ENCODE measurements at places on chromosomes 7 and 10. TPM values are rescaled to one million over a fixed set of nuclear protein-coding genes. Genes with fewer than 3 reads are reported as not detected.

Gene LIPK
- not detected for total RNA-seq

Gene HMX3
- total RNA-seq, result 0.20 TPM

DNA sequence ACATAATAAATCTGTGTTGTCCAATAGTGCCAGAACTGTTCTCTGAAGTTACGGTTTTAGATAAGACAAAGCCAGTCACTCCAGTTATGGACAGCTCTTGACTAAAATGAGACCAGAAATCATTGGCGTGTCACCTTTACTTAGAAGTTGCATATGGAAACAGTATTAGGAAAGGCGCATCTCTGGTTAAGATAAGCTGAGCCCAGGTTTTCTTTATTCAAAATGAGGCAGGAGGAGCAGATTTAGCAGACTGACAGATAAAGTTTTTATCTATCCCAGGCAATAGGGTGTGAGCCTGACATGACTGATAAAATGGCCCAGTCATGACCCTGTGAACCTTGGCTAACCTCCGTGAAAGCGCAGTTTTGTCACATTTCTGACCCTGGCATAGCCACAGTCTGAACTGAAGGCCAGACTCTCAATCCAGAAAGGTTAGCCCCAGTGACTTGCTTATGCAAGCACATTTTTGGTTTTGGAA, 4.2 kb downstream of the CYP26A1 start:
- DNase-seq, result peak; percentile 93

Gene PPA1
- 59.1 TPM for total RNA-seq

DNA sequence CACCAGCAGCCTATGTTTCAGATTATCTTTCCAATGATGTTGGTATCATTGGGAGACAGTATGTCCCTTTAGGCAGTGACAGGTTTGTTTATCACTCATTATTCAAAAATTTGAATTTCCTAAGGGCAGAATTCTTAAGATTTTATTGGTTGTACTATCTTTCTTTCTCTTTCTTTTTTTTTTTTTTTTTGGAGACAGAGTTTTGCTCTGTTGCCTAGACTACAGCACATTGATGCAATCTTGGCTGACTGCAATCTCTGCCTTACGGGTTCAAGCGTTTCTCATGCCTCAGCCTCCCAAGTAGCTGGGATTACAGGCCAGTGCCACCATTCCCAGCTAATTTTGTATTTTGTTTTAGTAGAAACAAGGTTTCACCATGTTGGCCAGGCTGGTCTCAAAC, 111.2 kb downstream of the PON1 start:
- DNase-seq, result no peak

DNA sequence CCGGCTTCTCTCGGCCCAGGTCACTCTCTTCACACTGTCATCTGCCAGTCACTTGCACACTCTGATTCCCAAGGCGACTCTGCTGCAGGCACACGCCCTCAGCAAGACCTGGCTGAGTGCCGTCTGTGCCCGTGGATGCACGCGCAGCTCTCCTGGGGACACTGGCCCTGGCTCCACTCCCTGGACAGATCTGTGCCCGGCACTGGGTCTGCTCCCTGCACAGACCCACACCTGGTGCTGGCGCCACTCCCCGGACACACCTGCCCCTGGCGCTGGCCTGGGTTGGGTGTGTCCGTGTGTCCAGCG, 133.2 kb downstream of the DNAJB6 start:
- DNase-seq, result peak; percentile 35

GRCh38 chr7:5421714-5422395, 1.8 kb downstream of the TNRC18 start:
- DNase-seq, result peak; percentile 85

DNA sequence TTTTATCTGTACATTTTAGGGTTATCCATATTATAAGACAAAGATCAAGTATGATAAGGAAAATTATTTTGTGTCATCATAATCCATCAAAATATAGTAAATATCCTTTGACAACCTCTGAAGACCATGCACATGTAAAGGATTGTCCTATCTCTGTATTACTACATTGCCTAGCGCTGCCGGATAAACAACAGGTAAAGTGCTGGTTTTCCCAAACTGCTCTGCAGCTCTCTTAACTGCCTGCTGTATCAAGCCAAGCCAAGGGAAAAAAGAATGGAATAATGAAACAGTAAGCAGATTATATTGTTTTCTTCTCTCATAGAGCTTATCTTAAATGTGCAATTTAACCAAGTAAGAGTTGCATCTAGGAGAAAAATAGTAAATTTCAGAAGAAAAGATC, 70.8 kb downstream of the PTF1A start:
- DNase-seq, result no peak

Gene OAT
- 42.7 TPM for total RNA-seq

Gene TUBB8
- not detected for total RNA-seq

- DNase-seq, result peak; percentile 81
Observed at GRCh38 chr7:29851487-29851886, 45.2 kb downstream of the WIPF3 start.

DNA sequence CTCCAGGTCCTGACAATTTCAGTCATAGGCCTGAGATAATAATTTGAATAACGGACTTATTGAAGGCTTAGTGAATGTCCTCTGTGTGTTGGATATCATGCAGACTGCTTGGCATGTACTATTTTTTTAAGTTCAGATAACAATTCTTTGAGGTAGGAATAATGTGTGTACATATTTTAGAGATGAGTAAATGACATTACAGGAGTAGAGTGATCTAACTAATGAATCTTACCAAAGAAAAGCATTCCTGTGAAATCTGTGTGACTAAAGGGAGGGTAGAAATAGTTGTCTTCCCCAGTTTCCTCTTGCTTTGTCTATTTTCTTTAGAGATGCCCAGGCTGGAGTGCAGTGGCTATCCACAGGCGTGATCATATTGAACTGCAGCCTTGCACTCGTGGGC, 391.8 kb upstream of the ETV1 start:
- DNase-seq, result no peak

GRCh38 chr7:14793151-14793550, 109.4 kb downstream of the DGKB start:
- no peak for DNase-seq

DNA sequence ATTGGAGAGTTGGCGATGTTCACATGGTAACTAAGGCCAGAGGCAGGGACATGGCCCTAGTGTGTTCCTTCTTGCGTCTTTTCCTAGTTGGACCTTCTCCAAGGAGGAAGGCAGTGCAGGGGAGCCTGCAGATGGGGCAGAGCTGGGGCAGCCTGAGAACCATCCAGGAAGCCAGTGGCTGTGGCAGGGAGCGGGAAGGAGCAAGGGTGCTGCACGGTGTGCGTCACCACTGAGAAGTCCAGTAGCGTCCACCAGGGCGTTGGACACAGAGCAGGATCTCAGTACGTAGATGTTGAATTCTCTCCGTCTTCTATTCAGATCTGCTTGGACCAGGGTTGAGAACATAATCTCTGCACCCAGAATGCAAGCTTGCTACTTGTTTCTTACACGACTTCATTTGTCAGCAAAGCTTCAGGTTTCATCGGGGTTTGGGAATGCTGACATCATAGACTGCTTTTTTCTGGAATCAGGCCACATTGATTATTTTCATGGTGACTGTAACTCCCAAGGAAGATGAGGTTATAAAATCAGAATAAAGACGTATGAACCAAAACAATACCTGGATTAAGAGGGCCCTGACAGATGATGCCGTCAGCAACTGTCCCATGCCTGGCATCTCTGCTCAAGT, 130.3 kb downstream of the HECW1 start:
- DNase-seq, result no peak

Gene PKD2L1
- 0.20 TPM for total RNA-seq

- no peak for DNase-seq
Observed at GRCh38 chr7:155530601-155531000, 15.8 kb downstream of the CNPY1 start.

DNA sequence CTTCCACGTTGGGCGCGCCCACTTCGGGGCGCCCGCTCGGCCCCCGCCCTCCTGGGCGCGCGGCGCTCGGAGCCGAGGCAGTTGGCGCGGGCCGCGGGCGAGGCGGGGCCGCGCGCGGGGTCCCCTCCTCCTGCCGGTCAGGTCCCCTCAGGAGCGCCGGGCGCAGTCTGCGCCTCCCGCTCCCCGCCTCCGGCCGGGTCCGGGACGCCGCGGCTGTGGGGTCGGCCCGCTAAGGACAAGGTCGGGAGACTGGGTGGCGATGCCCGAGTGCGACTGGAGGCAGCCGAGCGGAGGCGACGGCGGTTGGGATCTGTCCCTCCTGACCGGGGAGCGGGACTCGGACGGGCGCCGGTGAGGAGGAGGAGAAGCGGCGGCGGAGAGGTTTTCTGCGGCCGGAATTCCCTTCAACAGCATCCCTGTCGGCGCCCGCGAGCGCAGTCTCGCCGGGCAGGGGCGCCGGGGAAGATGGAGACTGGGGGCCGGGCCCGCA, at the start of gene ATRNL1:
Gene ATRNL1 (plus strand): TSS at position 80 of the 490 bp plus-strand sequence. CDS start 386 bp downstream, at position 466.
- peak; percentile 46 for DNase-seq

GRCh38 chr10:78328592-78329404, 295.1 kb downstream of the RPS24 start:
- peak; percentile 24 for DNase-seq

- DNase-seq, result no peak
Observed at GRCh38 chr10:14587540-14588083, 187.1 kb downstream of the FAM107B start.

DNA sequence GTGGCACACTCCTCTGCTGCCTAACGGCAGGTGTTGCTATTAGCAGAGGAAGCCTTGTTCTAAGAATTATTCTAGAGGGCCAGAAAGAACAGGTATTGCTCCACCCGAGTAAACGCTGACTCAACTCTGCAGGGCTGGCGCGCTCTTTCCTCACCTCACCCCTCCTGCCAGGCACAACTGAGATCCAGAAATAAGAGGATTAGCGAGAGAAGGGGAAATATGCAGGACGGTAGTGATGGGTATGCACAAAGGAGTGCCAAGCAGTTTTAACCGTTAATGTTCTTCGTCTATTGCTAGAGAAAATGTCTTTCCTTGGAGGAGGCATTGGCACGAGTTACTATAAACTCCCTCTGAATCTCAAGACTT, 369 bp upstream of the SCIN start:
- DNase-seq, result no peak

DNA sequence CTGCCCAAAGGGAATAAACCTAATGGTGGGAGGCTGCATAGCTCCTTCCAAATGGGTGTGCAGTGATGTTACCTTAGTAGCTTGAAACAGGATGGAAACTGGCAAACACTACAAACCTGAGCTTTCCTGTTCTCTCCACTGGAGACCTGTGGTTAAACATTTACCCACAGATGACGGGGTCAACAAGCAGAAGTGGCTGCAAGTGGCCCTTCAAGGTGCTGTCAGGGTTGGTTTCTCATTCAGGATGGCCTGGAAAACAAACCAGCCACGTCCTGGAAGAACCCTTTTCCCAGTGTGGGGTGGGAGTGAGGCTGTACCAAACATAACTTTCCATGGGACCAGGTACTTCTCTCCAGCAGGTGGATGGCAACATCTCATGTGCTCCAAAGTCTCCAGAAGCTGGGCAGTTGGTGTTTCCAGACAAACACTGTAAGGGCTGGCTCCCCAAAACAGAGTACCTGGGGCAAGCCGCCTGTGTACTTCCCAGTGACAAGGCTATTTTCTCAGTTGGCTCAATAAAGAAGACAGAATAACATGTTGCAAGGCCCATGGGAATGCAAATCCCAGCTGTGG, 67.5 kb downstream of the DNAJB9 start:
- DNase-seq, result peak; percentile 50

Gene ARHGAP22
- total RNA-seq, result 0.13 TPM

- no peak for DNase-seq
Observed at GRCh38 chr7:133778472-133778871, 348.7 kb upstream of the LRGUK start.

DNA sequence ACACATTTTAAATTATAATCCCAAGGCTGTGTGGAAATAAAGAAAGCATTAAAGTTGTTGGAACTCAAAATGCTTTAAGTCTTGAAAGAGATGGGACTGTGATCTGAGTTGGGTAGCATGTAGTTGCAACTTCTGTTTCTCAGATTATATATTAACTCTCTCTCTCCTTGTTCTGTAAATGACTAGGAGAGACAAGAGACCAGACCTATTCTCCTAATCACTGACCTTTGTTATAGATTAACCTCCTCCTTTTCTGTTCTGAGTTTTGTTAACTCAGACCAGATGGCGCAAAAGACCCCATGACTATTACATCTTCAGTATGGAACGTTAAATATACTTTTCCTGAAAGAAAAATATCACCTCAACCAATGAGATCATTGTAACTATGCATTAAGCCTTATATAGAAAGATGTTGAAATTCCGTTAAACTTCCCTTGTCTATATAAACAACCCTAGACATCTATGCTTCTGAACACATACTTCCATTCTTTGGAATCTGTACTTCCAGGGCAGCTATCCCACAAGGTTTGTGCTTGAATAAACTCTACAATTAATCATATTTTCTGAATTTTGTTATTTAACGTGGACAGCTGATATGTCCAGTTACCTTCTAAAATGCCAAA, 143.5 kb upstream of the TRIM24 start:
- no peak for DNase-seq
